ENCODE measurements at places on chromosomes 3 and 15. TPM values are rescaled to one million over a fixed set of nuclear protein-coding genes. Genes with fewer than 3 reads are reported as not detected.

GRCh38 chr3:58612830-58613229 is 35.6 kb upstream of the FAM107A start:
- no peaks in the 10 kb centered on the region for H3K36me3 ChIP-seq
- H3K4me3 ChIP-seq: no peak overlapping the region
- no peaks in the 10 kb centered on the region for H3K4me1 ChIP-seq
- no peak overlapping the region for H3K27ac ChIP-seq

GCNT3 gene
- not detected for total RNA-seq

DNA sequence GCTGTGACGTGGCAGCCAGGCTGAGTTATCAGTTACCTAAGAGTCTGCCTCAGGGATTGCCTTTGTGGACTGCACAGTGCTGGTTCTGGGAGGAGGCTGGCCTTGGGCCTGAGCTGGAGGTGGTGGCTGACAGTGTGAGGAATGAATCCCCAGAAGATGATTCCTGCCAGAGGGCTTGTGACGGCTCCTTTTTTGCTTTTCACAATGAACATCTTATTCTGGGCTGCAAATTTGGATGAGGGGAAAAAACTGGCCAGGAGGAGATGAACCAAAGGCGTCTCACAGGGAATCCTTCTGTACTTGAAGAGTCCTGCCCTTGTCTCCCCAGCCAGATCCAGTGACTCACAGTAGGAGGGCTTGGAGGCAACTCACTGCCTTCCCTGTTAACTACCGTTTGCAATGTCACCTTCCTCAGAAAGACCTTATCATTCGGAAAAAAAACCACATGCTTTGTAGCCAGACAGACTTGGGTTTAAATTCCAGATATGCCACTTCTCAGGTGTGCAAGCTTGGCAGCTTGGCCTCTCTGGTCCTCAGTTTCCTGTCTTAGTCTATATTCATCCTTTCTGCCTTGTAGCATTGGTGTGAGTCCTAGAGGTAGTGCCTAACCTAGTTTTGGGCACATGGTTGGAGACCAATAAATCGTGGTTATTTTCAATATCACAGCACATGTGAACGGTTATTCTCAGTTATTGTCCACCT is 19.1 kb downstream of the ST6GAL1 start:
- peaks cover 15% of the 10 kb centered on the region for H3K36me3 ChIP-seq
- no peak for DNase-seq
- H3K4me1 ChIP-seq: peaks cover 74% of the 10 kb centered on the region
- H3K27me3 ChIP-seq: no peaks in the 10 kb centered on the region
- no peak overlapping the region for H3K4me3 ChIP-seq

GRCh38 chr3:69999140-70000027 is at the start of gene SAMMSON:
Gene SAMMSON, plus strand, starts transcription at chr3:69999733.
- H3K36me3 ChIP-seq: no peaks in the 10 kb centered on the region
- H3K4me3 ChIP-seq: no peak within 1 kb of the TSS
- no peak for DNase-seq
- no peaks in the 10 kb centered on the region for H3K27me3 ChIP-seq

All from CD4-positive, alpha-beta memory T cell (primary cell).